ENCODE measurements at places on chromosomes 1 and 21.

GRCh38 chr21:36322083-36322424, 2.1 kb downstream of the MORC3 start:
- no peak for DNase-seq
- peak overlapping the region; percentile 97 for H3K27ac ChIP-seq
- peaks cover 54% of the 10 kb centered on the region for H3K4me1 ChIP-seq
- H3K36me3 ChIP-seq = peaks cover 16% of the 10 kb centered on the region
- H3K4me3 ChIP-seq = peak overlapping the region; percentile 81
- H3K27me3 ChIP-seq = no peaks in the 10 kb centered on the region

DNA sequence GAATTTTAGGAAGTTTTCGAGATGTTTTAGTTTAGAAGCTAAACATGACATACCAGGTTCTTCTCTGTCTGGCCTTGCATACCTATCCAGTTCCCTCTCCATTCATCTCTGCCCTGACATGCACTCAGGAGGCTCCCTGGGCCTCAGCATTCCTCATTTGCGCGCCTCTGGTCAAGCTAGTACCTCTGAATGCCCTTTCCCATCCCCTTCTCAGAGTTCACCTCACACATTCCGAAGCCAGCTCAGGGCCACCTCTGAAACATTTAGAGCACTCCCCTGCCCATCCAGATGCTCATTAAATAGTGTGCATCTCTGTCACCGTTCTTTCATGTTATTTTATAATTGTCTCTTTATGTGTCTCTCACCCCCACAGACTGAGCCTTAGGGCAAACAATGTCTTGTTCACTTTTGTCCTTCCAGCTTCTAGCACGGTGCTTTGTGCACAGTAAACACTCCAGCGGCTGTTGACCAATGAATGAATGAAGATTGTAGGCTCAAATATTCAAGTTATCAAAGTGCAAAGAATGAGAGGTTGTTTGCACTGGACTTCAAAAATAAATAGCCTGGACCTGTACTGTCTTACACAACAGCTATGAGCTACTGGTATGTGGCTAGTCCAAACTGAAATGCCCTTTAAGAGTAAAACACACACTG, 1.2 kb upstream of the DHCR24 start:
- peak; percentile 36 for DNase-seq
- peaks cover 53% of the 10 kb centered on the region for H3K4me1 ChIP-seq

GRCh38 chr1:39261712-39262221, 57.3 kb downstream of the MACF1 start:
- DNase-seq = no peak
- no peak overlapping the region for H3K27ac ChIP-seq
- no peaks in the 10 kb centered on the region for H3K27me3 ChIP-seq
- H3K4me1 ChIP-seq = peaks cover 44% of the 10 kb centered on the region

DNA sequence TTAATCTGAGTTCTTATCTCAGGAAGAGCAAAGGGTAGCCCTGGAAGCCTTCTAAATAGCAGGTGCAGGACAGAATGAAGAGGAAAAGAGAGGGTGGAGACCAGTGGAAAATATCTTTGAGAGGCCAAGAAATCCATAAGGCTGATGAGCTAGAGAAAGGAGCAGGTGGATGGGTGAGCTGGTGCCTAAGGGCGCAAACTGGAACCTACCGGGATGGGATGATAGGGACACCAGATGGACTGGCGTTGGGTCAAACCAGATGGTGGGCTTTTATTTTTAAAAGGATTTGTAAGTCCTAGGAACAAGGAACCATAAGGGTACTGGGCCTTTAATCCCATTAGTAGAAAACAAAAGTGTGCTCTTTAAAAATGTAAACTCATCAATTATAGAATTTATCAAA, 59.7 kb downstream of the RGL1 start:
- no peaks in the 10 kb centered on the region for H3K4me1 ChIP-seq
- H3K36me3 ChIP-seq = no peaks in the 10 kb centered on the region
- H3K27ac ChIP-seq = no peak overlapping the region
- H3K4me3 ChIP-seq = no peak overlapping the region
- no peaks in the 10 kb centered on the region for H3K27me3 ChIP-seq
- DNase-seq = no peak

GRCh38 chr1:206415942-206416341, 54.3 kb upstream of the IKBKE start:
- no peaks in the 10 kb centered on the region for H3K27me3 ChIP-seq
- H3K4me1 ChIP-seq = peaks cover 25% of the 10 kb centered on the region
- no peak for DNase-seq

- peaks cover 41% of the 10 kb centered on the region for H3K4me1 ChIP-seq
- no peak overlapping the region for H3K27ac ChIP-seq
- H3K36me3 ChIP-seq = no peaks in the 10 kb centered on the region
- H3K27me3 ChIP-seq = no peaks in the 10 kb centered on the region
- peak; percentile 23 for DNase-seq
- H3K4me3 ChIP-seq = no peak overlapping the region
These were observed 178.7 kb downstream of the VAV3 start for GRCh38 chr1:107786203-107786845.

Measured in stomach (tissue), 19 donors.